ENCODE measurements at places on chromosomes 6 and 20.

- DNase-seq = no peak
Measured at GRCh38 chr6:167311286-167311685, 13.6 kb upstream of the TTLL2 start.

DNA sequence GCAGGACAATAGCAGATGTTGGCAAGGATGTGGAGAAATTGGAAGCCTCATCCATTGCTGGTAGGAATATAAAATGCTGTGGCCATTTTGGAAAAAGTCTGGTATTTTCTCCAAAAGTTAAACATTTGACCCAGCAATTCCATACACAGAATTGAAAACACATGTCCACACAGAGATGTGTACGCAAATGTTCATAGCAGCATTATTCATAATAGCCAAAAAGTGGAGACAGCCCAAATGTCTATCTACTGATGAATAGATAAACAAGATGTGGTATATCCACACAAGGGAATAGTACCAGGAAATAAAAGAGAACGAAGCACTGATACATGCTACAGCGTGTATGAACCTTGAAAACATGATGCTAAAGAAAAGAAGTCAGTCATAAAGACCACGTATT is 40.5 kb downstream of the CFAP61 start:
- no peak for DNase-seq

DNA sequence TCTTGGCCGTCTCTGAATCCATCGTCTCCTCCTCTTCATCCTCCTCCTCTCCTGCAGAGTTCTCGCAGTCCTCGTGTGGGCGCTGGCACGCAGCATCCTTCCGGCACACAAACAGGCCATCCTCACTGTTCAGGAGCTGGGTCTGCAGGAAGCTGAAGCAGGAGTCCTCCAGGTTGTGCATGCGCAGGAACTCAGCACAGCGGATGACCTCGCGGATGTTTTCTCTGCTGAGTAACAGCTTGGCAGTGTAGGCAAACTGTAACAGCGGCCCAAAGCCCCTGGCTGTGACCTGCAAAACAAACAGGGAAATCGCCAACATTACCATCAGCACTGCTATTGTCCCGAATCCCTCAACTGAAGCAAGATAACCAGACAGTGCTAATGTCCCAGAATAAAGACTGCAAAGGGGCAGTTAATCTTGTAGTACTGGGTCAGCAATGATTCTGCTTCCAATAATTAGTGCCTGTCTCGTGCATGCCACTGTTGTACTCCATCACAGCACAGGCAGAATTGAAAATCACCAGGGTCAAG is 57.4 kb downstream of the GJA10 start:
- DNase-seq = no peak

GRCh38 chr6:28719275-28719940 is 193.7 kb downstream of the GPX5 start:
- no peak for DNase-seq

- DNase-seq = no peak
Measured at GRCh38 chr6:119511024-119511423, 161.5 kb upstream of the MAN1A1 start.

- no peak for DNase-seq
Measured at GRCh38 chr6:46079061-46079460, 50.7 kb upstream of the ENPP4 start.

GRCh38 chr6:127912914-127913313 is 12.1 kb upstream of the THEMIS start:
- DNase-seq = no peak

DNA sequence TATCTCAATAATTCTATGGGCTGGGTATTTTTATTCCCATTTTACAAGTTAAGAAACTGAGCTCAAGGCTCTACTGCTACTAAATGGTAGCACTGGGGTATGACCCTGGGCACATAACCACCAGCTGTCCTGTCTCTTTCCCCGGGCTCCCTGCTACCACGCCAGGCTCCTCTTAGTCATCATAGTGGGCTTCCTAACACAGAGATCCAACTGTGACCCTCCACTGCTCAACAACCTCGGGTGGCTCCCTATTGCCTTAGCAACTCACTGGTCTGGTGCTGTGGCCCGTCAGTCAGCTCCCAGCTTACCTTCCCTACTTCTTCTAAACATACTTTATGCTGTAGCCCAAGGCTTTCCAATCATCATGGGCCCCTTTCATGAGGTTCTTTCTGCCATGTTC is 4.5 kb downstream of the KIAA1755 start:
- no peak for DNase-seq

DNA sequence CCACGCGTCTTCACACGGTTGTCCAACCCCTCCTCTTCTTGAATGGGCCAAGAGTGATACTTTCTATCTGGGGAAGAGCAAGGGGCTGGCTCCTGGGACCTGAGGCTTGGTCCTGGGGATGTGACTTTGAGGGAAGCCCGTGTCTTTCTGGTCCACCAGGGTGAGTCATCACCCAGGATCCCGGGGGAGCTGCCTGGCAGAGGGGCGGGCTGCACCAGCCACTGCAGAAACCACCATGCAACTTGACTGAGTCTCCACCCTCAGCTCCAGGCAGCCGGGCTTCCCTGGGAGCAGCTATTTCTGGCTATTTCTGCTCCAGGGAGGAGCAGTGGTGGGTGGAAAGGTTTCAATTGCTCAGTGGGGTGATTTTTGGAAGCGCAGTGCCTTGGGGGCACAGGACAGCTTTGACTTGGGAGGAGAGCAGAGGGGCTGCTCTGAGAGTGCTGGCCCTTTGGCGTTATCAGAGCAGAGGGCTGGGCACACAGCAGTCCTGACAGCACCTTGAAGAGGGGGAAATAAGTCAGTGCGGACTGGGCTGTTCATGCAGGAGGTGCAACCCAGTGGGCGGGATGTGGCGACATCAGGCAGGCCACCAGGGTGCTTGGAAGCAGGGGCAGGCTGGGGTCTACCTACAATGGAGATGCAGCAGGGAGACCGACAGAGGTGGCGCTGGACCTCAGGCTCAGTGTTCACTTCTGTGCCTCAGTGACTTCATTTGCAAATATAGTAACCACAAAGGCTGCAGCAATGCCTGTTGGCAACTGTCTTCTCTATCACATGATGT is 45.1 kb upstream of the FAM83D start:
- no peak for DNase-seq

DNA sequence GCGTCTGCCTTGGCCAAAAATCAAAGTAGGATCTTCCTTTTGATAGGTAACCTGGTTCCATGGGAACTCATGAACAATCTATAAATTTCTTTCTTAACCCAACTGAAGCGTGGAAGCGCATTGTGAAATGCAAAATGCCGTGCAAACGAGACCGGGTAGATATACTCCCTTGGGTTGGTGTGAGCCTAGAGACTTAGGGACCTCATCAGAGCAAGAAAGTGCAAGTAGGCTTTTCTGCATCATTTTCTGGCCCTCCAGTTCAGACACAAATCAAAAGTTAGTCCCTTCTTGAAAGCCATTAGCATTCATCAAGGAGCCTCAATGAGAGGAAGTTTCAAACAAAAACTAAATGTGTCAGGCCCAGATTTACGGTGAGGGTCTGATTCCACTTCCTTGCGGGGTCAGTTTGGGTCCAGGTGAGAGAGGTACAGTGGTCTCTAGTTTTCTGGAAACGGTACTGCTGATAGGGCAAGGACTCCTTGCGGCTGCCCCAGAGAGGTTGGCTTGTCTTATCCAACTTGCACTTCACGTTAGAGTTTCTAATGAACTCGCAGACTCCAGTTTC is 5.3 kb upstream of the ZNF184 start:
- DNase-seq = no peak

DNA sequence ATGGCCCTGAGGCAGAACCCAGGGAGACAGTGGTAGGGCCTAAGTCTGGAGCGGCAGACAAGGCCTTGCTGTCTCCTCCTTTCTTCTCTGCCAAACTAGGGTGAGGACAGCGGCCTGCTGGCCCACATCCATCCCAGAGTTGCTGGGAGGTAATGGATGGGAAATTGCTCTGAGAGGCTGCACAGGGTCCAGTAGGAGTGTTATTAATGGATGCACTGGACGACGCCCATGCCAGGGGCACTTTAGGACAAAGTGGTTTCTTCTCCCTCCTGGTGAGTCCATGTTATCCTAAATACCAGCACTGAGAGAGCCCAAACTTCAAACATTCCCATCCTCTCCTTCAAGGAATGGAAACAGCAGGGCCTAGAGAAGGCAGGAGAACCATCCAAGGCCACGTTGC is 28.3 kb upstream of the PREX1 start:
- DNase-seq = no peak

GRCh38 chr20:36181934-36182603 is 27.5 kb downstream of the EPB41L1 start:
- no peak for DNase-seq

GRCh38 chr6:160919723-160920440 is 71.7 kb upstream of the MAP3K4 start:
- no peak for DNase-seq

DNA sequence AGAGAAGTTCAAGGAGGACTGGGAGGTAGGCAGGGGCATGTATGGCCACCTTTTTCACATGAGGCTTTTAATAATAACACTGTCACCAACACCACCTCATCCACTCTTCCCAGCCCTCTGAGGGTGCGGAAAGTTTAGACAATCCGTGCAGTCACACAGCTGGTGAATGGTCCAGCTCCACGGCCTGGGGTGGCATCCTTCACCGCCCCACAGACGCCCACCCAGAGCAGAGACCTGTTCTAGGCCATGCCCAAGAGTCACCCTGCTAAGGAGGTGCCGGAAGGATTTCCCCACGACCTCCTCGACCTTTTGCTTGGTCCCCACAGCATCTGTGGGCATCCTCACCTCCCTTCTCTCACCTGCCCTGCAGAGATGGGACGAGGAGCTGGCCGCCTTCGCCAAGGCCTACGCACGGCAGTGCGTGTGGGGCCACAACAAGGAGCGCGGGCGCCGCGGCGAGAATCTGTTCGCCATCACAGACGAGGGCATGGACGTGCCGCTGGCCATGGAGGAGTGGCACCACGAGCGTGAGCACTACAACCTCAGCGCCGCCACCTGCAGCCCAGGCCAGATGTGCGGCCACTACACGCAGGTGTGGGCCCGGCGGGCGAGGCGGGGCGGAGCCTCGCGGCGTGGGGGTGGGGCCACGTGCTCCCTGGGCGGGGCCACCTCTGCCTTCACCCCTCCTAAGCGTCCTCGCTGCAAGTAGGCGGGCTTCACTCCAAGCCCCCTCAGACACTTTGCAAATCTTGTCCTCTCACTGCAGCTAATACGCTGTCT is 4.4 kb downstream of the PI16 start:
- DNase-seq = no peak

DNA sequence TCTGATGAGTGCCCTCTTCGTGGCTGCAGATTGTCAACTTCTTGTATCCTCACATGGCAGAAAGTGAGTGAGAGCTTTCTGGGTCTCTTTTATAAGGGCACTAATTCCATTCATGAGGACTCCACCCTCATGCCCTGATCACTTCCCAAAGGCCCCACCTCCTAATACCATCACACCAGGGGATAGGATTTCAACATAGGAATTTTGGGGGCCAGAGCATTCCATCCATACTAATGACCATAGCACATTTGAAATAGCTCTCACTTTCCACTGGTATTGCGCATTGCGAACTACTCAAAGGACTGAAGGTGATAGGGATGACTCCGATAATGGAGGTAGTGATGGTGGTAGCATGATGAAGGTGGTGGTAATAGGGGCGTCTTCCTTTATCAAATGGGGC is 324.3 kb downstream of the PRL start:
- no peak for DNase-seq

DNA sequence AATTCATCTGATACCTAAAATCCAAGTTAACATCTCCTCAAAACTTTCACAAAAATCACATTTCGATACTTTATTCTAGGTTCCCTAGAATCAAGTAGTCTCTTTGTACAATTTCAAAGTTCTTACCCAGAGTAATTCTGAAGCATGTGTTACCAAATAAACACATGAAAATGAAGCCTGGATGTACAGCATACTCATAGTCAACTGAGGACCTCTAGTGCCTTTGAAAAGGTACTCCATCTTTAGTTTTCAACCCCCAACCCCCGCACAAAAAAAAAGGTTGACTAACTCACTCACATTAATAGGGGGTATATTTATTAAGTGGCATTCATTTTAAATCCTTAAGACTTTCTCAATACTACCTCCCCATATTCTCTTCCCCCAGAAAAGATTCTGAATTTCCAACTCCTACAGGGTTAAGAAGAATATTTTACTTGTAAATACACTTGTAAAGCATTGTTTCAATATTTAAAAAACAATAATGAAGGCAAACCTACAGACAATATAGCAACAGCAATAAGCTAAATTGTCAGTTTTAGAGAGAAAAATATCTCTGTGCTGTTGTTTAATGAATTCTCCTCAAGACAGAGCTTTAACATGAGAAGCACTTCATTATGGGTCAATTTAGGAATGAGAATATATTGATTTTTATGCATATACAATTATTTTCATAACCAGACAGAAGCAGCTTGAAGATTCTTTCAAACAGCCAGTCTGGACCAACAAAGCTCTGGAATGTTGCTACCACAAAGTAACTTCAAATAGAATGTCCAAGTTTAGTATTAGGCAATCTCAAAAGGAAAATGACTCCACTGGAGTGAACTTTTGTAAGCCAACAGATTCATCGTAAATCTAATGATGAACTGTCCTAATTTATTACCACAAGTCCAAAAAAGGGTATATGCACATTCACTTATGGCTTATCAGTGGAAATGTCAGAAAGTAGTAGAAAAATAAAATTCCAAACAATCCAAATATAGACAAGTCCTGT is 3.3 kb downstream of the PLN start:
- no peak for DNase-seq

GRCh38 chr20:1306316-1307135 is 22.4 kb downstream of the SDCBP2 start:
- no peak for DNase-seq

- DNase-seq = no peak
Measured at GRCh38 chr6:107805504-107805903, 18.6 kb downstream of the SCML4 start.

DNA sequence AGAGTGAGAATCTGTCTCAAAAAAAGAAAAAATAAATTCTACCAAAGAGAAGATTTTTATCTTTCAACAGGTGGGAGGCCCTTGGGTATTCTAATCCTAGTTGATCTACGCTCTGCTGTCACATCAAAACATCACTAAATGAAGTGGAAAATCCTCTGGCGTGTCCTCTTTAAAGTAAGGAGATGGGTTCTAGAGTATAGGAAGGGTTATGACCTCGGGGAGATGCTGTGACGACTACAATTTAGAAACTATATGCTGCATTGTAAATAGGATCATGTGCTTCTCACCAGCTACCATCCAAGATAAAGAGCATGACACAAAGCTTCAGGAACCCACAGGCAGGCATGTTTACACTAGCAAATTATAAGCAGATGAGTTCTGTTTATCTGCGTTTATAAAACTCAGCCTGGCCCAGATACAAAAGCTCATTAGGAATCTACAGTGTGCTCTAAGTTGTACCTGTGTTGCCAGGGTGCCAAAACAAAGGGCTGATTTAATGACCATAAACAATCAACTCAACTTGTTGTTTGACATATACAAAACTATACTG is 197.1 kb upstream of the PLN start:
- no peak for DNase-seq

DNA sequence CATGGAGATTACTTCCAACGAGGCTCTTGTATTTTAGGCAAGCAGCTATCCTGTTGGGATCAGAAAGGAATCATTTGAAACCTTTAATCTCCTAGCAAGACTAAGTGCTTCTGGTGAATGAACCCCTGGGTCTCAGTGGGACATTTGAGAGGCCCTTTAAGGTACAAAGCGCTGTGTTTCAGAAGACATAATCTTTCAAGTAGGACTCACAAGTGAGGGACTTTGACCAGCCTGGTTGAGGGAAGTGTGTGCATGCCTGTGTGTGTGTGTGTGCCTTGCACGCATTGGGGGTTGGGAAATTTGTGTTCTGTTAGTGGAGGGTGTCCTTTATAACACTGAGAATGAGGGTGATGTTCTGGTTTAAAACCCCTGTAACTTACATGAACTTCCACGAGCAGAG is 64.4 kb upstream of the KCNG1 start:
- no peak for DNase-seq

Measured in KG1 (cell line).